ENCODE measurements at places on chromosomes 13 and 19.

GRCh38 chr13:18235172-18235571 lies 946.5 kb downstream of the TUBA3C start:
- no peak for DNase-seq

GRCh38 chr13:108964606-108965005 lies 335.2 kb downstream of the MYO16 start:
- no peak for DNase-seq

- no peak for DNase-seq
Measured at GRCh38 chr19:30665449-30665848, 293.3 kb downstream of the ZNF536 start.

- no peak for DNase-seq
Measured at GRCh38 chr13:42239161-42239560, 32.8 kb upstream of the AKAP11 start.

- DNase-seq = no peak
Measured at GRCh38 chr13:31372454-31372853, 172.7 kb downstream of the B3GLCT start.

GRCh38 chr19:50928831-50929230 lies 17.6 kb upstream of the KLK4 start:
- DNase-seq = no peak

GRCh38 chr13:100811928-100812327 lies 137.3 kb upstream of the TMTC4 start:
- no peak for DNase-seq

DNA sequence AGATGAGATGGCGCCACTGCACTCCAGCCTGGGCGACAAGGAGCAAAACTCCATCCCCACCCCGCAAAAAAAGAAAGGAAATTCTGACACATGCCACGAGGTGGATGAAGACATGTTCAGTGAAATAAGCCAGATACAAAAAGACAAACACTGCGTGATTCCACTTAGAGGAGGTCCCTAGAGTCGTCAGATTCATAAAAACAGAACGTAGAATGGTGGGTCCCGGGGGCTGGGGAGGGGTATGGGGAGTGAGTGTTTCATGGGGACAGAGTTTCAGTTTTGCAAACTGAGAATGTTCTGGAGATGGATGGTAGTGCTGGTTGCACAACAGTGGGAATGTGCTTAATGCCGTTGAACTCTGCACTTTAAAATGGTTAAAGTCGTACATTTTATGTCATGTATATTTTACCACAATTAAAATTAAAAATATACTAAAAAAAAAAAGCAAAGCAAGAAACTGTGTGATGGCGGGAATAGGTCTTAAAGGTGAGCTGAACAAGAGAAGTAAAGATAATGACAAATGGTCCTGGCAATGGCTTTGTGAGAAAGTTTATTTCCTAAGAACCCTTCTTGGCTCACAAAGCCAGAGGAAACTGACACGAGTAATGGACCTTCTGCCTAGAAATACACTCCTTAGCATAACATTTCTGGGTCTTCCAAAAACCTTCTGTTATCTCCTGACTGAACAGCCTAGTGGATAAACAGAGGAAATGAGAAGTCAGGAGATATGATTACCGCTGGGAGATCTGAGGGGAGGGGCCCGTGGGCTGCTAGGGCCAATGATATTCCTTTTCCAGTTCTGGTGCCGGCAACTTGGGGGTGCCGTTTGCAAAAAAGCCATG lies 4.2 kb upstream of the SPC24 start:
- no peak for DNase-seq

- DNase-seq = no peak
Measured at GRCh38 chr13:24505256-24505655, 7.3 kb downstream of the PARP4 start.

DNA sequence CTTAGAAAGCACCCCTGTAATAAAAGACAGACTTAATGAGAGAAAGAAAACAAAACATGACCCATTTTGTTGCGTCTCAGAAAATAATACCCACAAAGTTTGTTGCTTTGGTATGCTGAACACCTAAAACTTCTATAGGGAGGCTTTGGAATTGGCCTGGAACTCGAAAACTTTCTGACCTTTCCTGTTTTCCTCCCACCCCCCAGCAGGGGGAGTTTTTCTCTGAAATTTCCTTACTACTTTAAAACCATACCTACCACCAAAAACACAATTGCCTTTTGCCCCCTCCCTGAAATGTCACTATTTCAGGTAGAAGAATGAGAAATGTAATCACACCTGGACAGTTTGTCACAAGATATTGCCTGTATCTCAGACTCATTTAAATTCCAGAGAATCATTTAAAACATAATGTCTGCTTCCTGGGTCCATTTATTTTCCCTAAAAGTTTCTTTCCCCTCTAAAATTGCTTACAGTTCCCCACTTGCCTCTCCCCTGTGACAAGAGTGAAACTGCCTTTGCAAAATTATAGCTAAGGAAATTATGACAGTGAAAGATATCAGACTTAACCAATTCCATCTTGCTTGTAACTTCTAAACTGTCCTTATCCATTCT lies 2700.2 kb downstream of the PCDH9 start:
- DNase-seq = no peak

- DNase-seq = no peak
Measured at GRCh38 chr13:48281556-48281955, 22.0 kb upstream of the RB1 start.

- peak; percentile 77 for DNase-seq
Measured at GRCh38 chr19:48319647-48320541, 5.5 kb upstream of the EMP3 start.

DNA sequence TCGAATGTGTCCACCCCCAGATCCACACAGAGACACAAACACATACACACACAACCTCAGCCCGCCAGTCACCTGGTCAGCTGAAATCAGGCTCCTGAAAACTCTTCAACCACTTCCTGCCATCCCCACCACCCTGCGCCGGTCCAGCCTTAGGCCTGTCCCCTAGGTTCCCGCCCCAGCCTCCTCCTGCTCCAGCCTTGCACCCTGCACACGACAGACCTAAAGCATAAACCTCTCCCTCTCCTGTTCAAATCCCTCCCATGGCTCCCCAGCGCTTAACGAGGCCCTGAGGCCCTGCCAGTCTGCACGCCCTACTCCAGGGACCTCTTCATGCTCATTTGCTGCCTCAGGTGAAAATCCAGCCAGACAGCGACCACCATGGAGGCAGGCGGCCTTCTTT lies 7.1 kb downstream of the PNMA8B start:
- no peak for DNase-seq

- no peak for DNase-seq
Measured at GRCh38 chr13:113905018-113905417, 41.1 kb upstream of the GAS6 start.

GRCh38 chr19:49677231-49677900 lies at the start of gene PRMT1:
Gene PRMT1 (plus strand): TSS chr19:49677271. CDS start chr19:49677281, 10 bp downstream.
- DNase-seq = peak; percentile 62

GRCh38 chr13:74414458-74414857 lies 280.3 kb upstream of the KLF12 start:
- no peak for DNase-seq

DNA sequence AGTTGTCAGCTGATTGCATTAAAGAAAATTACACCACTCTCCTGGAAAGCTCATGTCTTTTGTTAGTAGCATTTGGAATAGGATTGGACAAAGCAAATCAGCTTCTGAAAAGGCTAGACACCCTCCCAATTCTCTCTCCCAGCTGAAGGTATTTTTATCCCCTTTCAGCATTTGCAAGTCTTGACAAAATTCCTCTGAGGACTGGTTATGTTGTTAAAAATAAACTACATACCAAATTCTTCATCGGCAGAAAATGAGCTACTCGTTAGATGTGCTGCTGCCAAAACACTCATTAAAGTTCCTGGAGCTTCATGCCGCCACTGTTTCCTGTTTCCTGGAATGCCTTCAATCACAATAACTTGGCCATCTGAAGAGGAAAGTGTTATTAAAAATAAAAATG lies 37.1 kb downstream of the UTP14C start:
- no peak for DNase-seq

- DNase-seq = peak; percentile 82
Measured at GRCh38 chr19:49148784-49149651, 6.2 kb downstream of the HRC start.

Data from activated naive CD4-positive, alpha-beta T cell treated with Interleukin-2 at 50 U/mL for 16 hours (primary cell).